ENCODE measurements at places on chromosomes 7 and 10.

- peaks cover 59% of the 10 kb centered on the region for H3K27me3 ChIP-seq
- no peak overlapping the region for H3K27ac ChIP-seq
- peaks cover 18% of the 10 kb centered on the region for H3K4me1 ChIP-seq
- no peak overlapping the region for H3K4me3 ChIP-seq
These were observed 1.6 kb upstream of the CADPS2 start for GRCh38 chr7:122887848-122888247.

GRCh38 chr10:28890121-28890950 lies 213.0 kb downstream of the BAMBI start:
- H3K27me3 ChIP-seq: no peaks in the 10 kb centered on the region
- H3K4me3 ChIP-seq: no peak overlapping the region
- no peaks in the 10 kb centered on the region for H3K4me1 ChIP-seq
- no peak overlapping the region for H3K27ac ChIP-seq

GRCh38 chr10:113097036-113097435 lies 147.0 kb downstream of the TCF7L2 start:
- no peaks in the 10 kb centered on the region for H3K27me3 ChIP-seq
- peaks cover 58% of the 10 kb centered on the region for H3K4me1 ChIP-seq
- peaks cover 38% of the 10 kb centered on the region for H3K36me3 ChIP-seq

- no peak overlapping the region for H3K27ac ChIP-seq
- H3K4me3 ChIP-seq: no peak overlapping the region
- DNase-seq: no peak
- peaks cover 3% of the 10 kb centered on the region for H3K27me3 ChIP-seq
These were observed 114.8 kb downstream of the SH3PXD2A start for GRCh38 chr10:103740611-103741010.

GRCh38 chr10:132774181-132774901 lies 11.6 kb downstream of the NKX6-2 start:
- peaks cover 25% of the 10 kb centered on the region for H3K36me3 ChIP-seq
- H3K4me3 ChIP-seq: no peak overlapping the region
- peaks cover 9% of the 10 kb centered on the region for H3K27me3 ChIP-seq
- no peak for DNase-seq

All from nephron progenitor cell (in vitro differentiated cells).